ENCODE measurements at places on chromosomes 3 and 15.

DNA sequence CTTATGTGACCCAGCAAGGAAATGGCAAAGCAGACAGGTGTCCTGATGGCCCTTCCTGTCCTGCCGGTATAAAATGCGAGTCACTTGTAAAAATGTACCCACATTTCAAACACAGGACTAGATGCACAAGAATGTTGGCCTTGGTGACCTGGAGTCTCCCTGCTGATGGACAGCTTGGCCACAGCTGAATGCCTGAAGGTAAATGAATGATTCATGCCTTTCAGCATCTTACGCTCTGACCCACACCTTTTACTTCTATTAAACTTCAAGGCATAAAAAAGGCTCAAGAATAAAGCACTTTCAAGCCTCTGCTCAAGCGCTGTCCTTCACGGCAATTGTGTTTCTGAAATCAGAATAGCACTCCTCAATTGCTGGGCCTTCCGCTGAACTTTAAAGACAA, 228.0 kb upstream of the SLCO3A1 start:
- no peak for DNase-seq

DNA sequence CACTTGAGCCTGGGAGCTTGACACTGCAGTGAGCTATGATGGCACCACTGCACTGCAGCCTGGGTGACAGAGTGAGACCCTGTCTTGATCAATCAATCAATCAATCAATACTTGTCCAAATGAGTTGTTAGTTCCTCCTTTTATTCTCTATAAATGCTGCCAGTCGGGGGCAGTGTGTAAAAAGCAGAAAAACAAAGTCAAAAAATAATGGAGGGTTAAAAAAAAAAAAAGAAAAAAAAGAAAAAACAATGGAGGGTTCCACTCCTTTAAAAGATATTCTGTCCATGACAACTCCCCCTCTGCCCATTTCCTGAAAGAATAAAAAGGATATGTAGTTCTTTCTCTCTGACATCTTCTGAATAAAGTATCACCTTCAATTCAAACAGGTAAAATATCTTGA, 1068.6 kb downstream of the FHIT start:
- DNase-seq = no peak

- no peak for DNase-seq
These were observed 215.6 kb downstream of the PDCD6IP start for GRCh38 chr3:34013818-34014570.

GRCh38 chr15:68612979-68613740, 34.4 kb downstream of the CORO2B start:
- no peak for DNase-seq

DNA sequence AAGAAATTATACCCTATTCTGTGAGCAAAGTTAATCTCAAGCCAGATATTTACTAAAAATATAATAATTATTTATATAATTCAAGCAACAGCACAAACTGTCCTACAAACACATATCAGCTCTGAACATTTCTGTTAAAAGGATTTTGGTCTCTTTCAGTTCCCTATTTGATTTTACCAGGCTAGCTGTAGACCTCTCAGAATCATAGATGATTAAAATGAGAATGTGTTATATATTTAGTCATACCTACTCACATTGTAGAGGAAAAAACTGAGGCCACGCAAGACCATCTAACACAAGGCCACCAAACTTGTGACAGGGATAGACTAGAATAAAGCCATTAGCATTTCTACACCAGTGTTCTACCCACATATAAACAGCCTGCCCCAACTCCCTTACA, 28.5 kb downstream of the ACKR4 start:
- no peak for DNase-seq

- no peak for DNase-seq
These were observed 267.3 kb downstream of the LPP start for GRCh38 chr3:188421151-188421821.

- DNase-seq = no peak
These were observed 616.4 kb upstream of the CBLB start for GRCh38 chr3:106485217-106485616.

DNA sequence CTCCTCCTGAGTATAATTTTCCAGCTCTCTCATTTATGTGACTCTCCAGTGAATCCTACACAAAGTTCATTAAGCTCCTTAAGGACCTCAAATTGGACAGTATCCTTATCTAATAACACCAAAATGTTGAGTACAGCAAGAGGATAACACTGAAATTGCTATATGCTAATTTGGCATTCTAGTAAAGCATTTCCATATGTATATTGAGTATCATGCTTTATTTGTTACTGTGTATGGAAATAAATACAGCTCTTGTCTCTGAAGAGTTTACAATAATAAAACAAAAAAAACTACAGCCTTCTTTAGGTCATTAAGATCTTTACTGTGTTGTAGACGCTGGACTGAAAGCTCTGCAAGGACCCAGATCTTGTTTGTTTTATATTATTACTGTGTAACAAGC, 1341.3 kb downstream of the ROBO1 start:
- DNase-seq = no peak

Data from GM19239 (cell line).